ENCODE measurements at places on chromosomes 16 and 17. TPM values are rescaled to one million over a fixed set of nuclear protein-coding genes. Genes with fewer than 3 reads are reported as not detected.

Gene ACSM2B
- total RNA-seq, result not detected

GRCh38 chr17:31415004-31415454, 23.6 kb downstream of the RAB11FIP4 start:
- no peak for DNase-seq

- no peak for DNase-seq
Observed at GRCh38 chr17:77579682-77580081, 378.8 kb upstream of the TNRC6C start.

- no peak for DNase-seq
Observed at GRCh38 chr17:8494506-8495111, 58.9 kb downstream of the NDEL1 start.

- DNase-seq, result no peak
Observed at GRCh38 chr17:39973496-39973895, 7.1 kb upstream of the PSMD3 start.
